SK-N-MC (cell line): ENCODE measurements at places on chromosomes 16 and 17.

- DNase-seq, result no peak
Observed at GRCh38 chr17:36879624-36880131, 57.6 kb upstream of the LHX1 start.

DNA sequence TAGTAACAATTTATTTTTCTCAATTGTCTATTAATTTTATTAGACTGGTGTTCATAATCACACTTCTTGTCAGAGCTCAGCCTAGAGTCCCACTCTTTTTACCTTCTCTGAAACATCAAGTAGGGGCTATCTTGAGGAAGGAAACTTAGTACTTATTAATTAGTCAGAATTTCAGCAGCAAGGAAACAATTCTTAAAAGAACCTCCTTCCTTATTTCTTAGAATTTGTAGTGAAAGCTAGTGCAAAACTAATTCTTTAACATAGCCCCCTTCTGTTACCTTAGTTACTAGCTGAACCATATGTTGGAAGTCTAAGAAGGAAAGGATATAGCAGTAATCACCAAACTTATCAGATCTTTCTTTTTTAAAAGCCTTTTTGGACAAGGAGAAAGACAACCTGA is 35.2 kb downstream of the MAP2K4 start:
- no peak for DNase-seq

DNA sequence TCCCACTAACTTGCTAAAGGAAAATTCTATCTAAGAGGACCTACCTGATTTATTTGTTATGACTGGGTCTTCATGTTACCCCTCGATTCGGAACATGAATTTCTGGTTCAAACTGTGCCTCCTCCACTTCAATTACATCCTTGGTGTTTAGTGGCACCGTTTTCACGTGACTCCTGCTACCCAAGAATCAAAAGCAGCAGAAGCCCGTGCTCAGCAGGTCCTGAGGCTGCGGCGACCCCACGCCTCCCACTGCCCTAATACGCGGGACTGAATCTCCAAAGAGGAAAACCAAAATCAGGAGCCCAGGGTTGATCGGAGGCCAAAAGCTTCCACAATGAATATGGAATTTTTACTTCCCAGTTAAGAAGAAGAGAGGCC is 94.0 kb upstream of the METRNL start:
- DNase-seq, result no peak

- DNase-seq, result no peak
Observed at GRCh38 chr16:65843941-65844340, 522.5 kb upstream of the CDH5 start.

DNA sequence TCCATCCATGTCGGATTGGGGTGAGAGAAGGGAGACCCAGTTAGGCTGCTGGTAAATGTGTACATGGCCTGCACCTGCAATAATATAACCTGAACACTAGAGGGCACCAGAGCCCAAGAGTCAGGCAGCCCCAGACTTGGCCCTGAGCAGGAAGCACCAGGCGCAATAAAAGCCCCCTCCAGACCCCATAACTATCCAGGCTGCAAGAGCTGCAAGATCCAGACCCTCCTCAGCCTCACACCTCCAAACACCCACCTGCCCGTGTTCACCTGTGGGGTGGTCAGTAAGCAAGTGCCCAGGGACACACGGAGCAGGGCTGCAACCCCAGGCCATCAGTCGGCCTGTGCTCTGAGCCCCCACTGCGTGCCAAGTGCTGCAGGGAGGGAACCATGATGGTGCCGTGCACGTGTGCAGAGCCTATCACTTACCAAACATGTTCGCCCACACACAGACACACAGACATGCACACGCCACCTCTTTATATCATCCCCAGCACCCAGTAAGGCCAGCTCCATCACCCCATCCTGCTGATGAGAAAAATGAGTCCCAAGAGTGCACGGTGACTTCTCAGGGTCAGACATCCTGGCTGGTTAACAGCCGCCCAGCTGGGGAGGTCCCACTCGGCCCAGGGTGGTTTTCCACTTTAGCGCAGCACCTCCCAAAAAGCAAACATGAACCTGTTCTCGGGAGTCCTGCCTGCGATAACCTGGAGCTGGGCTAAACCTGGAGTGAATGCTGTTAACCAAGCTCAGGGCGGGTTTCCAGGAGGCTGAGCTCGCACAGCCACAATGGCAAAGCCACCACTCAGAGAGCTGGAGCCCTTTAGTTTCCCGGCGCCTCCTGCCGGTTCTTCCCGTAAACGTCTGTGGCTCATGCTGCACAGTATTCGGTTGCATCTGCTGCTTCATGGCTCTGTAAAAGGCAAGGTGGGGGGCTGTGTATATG is 439.8 kb downstream of the SOX9 start:
- DNase-seq, result no peak

DNA sequence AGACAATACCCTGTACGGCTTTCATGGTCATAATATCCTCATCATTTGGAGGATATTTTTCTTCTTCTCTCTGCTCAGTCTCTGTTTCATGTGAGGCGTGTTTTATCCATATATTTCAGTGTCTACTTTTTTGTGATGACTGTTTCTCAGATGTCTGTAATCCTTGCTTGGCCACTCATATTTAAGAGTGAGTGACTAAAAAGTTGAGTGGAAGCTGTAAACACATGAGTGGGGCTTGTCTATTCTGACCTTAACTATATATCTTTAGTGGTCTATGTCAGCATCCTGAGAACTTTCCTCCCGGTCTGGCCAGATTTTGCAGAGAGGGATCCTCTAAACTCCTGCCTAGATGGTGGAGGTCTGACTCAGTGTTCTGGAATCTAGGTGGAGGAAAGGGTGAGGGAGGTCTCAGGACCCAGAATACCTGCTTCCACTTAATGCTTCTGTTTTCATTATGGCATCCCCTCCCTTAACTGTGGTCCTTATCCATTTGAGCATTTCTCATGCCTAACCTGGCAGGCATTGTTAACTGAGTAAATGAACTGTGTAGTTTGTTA is 6.0 kb downstream of the DDX19B start:
- no peak for DNase-seq

DNA sequence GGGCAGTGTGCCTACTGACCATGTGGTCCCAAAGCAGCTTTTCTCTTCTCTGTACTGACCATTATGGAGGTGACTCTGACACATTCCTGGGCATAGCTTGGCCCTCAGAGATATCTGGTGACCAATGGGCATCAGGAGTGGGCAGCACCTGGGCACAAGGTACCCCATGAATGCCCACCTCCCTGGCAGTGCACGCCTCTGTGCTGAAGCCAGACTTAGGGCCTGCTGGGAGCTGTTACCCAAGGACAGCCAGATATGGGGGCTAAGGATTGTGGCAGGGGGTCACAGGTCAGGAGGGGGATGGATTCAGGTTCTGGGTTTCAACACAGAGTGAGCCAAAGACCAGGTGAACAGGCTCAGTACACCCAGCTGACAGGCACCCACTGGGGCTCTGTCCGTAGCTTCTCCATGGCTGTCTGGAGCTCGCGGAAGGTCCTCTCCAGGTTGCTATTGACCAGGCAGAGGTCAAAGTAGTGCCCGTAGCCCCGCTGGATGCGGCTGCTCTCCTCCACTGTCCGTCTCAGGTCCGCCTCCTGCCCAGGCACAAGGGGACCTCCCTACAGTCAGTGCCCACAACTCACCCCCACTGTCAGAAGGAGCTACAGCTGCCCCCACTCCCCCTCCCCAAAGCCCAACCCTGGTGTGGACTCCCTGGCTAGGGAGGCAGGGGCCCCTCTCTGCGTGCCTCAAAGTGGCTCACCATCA is 29.7 kb downstream of the MPP2 start:
- DNase-seq, result no peak

DNA sequence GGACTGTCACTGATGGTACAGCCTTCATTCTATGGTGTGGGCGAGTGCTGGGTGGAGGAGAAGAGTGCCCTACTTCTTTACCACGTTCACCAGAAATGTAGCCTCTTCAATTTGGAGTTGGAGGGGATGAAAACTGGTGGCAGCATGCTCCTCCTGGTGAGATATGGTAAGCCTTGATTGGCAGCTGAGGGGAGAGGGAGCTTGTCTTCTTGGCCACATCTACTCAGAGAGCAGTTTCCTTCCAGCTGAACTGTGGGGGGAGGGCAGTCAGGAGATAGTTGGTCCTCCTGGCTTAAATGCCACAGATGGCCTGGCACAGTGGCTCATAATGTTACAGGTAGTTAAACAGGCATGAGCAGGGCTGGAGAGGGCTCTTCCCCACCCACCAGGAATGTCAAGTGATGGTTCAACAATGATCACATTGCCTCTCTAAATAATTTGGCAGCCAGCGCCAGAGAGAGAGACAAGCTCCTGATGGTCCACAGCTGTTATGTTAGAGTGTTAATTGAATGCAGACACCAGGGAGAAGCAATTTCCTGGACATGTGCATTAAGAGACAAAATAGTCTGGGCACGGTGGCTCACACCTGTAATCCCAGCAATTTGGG is 9.0 kb upstream of the MAPK3 start:
- DNase-seq, result no peak

DNA sequence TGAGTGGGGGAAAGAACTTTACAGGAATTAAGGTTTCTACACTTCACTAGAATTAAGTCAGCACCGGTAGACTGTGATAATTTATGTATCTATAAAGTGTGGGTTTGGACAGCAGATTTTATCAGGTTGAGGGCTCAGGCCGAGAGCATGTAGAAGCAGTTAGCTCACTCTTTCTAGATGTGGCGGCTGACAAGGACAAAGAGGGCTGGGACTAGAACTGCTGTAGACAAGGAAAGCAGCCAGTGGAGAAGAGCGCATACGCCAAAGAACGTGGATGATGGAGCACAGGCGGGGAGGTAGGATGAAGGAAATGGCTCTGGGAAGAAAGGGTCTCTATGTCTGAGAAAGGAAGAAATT is 504 bp upstream of the GOSR1 start:
- no peak for DNase-seq
